BJ (cell line): ENCODE measurements at places on chromosomes 11 and 22.

GRCh38 chr11:32331098-32331497, 104.2 kb downstream of the WT1 start:
- DNase-seq, result no peak

DNA sequence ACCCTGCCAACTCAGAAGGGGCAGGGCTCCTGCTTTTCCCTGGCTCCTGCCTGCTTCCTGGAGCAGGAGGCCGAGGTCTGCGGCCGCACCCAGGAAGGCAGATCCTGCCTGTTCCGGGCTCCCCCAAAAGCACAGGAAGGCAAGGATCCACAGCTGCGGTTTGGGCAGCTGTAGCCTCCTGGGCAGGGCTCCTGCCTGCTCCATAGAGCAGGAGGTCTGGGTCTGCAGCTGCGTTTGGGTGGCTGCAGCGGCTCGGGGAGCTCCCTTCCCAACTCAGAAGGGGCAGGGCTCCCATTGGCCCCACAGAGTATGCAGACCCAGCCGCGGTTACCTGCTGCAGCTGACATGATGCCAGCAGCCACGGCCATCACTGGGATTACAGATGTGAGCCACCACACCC, 5.5 kb downstream of the UPK2 start:
- no peak for DNase-seq

DNA sequence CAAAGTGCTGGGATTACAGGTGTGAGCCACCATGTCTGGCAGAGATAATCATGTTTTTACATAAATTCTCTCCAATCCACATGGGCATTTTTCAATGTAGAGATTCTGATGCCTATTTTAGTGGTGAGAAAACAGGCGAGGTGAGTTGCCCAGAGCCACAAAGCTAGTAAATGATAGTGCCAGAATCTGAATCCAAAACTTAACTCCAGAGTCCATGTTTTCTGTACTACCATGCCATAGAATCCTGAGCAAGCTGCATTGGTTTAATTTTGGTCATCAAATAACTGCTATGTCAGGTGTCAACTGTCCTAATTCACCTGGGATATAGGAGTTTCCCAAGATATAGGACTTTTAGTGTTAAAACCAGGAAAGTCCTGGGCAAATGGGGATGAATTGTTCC, 13.6 kb downstream of the NEFH start:
- no peak for DNase-seq

DNA sequence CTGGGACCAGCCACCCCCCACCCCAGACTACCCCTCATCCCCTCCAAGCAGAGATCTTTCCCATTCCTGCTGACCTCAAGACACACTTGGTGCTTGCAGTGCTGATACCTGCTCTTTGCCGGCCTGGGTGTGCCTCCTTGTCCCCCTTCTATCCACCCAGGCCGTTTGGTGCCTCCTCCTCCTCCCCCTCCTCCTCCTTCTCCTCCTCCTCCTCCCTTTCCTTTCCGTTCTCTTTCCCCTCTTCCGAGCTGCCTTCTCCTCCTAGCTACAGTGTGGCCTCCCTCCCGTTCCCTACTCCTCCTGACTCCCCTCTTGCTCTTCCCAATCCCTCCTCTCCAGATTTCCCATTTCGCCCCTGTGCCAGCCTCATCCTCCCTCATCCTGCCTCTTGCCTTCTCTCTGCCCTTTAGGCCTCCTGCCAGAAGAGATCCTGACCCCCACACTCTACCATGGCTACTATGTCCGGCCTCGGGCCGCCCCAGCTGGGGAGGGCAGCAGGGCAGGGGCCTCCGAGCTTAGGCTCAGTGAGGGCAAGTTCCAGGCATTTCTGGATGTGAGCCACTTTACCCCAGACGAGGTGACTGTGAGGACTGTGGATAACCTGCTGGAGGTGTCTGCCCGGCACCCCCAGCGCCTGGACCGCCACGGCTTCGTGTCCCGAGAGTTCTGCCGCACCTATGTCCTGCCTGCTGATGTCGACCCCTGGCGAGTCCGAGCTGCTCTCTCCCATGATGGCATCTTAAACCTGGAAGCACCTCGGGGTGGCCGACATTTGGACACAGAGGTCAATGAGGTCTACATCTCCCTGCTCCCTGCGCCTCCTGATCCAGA, 712 bp downstream of the HSPB2 start:
- DNase-seq, result no peak

DNA sequence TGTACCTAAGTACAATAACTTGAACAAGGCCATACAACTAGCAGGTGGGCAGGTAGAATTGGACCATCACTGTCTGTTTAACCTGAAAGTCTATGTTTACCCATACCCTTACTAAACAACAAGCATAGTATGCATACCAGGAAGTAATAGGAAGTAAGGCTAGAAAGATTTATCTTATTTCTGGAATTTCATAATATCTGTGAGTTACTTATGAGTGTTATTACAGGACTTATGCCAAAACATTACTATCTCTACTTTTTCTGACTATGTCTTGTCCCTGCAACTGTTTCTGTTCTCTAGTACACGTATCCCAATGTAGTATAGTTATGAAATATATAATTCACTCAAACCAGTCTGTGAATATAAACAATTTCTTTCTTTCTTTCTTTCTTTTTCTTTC, 1400.8 kb upstream of the TENM4 start:
- DNase-seq, result no peak

DNA sequence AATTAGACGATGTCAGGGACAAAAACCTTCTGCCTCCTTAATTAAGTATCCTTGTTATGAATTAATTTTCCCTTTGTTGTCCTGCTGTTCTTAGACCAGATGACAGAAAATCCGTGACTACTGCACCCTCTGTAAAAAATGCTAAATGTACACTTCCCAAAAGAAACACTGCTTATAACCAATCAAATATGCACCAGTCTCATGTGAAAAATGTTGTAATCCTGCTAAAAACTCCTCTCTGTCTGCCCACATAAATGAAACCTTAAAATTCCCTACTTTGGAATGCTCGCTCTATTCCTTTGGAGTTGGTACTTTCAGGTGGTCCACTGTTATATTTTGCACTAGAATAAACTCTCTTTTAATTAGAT, 366.8 kb upstream of the CCDC179 start:
- no peak for DNase-seq

- no peak for DNase-seq
Observed at GRCh38 chr11:34893416-34893815, 22.8 kb downstream of the APIP start.

DNA sequence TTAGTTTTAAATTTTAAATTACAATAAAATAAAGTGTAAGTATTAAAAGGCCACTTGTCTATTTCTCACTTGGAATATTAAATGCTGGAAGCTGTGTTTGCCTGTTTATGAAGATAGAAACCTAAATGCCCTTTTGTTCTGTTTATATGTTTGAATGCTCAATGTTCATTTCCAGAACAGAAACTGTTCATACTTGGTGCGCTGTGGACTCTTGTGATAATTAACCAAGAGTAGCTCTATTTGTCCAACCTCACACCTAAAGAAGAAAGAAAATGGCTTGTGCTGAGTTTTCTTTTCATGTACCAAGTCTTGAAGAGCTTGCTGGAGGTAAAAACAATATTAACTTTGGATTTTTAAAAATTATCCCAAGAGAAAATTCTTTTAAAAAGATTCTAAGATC, 5.7 kb downstream of the C11orf54 start:
- DNase-seq, result no peak

DNA sequence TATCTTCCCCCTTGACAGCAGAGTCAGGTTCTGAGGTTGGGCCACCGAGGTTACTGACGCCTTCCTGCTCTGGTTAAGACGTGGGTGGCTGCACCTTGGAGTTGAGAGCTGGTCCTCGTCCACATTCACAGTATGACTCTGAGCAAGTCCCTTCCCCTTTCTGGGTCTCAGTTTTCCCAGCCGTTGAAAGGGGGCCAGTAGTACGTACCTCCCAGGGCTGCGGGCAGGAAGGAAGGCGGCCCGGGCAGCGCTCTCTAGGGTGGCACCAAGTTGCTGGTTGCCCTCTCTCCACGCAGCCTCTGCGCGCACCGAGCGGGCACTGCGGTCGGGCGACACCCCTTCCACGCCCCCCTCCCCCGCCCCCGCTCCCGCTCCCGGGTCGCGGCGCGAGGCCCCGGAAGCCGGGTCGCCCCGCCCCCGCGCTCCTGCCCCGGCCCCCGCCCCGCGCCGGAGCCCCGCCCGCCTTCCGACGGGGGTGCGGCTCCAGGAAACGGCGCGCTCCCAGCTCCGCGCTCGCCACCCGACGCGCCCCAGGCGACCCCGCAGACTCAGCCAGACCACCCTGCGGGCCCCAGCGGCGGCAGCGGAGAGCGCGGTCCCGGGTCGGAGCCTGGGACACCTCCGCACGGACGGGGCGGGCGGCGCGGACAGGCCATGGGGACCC, at the start of gene EHBP1L1:
Gene EHBP1L1, plus strand, starts transcription at position 486 of the 664 bp plus-strand sequence. CDS start 250 bp downstream, outside the sequence.
- DNase-seq, result no peak

DNA sequence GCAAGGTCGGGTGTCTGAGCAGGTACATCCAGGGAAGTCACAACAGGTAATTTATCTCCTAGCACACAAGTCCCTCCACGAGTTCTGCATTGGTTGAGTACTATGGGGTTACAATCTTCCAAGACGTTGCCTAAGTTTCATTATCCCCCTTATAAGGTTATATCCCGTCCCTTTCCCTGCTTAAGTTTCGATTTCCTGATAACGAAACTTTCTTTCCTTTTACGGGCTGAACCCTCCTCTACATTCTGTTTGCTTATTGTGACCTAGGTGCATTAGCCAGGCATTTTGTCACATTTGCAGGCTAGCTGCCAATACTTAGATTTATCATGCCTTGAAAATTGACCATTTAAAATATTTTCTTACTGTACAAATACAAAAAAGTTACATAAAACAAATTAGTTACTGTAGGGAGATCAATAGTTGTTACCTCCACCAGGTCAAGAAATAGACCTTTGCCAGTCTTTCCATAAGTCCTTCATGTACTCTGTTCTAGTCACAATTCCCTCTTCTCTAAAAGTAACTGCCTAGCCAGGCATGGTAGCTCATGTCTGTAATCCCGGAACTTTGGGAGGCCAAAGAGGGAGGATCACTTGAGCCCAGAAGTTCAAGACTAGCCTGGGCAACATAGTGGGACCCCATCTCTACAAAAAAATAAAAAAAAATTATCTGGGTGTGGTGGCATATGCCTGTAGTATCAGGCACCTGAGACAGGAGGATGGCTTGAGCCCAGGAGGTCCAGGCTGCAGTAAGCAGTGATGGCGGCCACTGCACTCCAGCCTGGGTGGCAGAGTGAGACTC, 14.3 kb upstream of the PITPNB start:
- no peak for DNase-seq

DNA sequence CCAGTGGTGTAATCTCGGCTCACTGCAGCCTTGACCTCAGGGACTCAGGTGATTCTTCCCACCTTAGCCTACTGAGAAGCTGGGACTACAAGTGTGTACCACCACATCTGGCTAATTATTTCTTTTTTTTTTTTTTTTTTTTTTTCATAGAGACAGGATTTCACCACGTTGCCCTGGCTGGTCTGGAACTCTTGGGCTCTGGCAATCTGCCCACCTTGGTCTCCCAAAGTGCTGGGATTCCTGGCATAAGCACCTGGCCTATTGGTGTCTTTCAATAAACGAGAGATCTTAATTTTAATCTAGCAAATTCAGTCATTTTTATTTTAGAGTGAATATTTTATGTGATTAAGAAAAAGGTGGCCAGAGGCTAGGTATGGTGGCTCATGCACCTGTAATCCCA, 40.1 kb downstream of the DGCR2 start:
- DNase-seq, result no peak

- no peak for DNase-seq
Observed at GRCh38 chr22:20811171-20811570, 37.3 kb downstream of the SERPIND1 start.

DNA sequence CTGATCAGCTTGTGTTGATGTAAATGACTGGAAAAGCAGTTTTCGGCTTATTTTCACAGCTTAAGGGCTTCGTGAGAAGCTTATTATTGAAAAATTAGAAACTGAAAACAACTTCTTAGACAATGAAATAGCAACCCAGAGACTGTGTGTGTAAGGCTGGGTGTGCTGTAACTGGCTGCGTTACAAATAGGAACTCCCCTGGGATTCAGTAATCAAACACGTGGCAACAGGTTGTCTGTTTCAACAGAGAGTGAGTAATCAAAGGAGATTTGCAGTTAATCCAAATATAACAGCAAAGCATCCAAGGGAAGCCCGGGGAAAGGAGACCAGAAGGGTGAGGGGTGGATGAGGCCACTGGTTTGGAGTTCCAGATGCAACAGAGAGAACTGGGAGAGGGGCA, 19.2 kb downstream of the NTM start:
- no peak for DNase-seq

GRCh38 chr11:72578566-72578965, 95.7 kb downstream of the PDE2A start:
- DNase-seq, result no peak

DNA sequence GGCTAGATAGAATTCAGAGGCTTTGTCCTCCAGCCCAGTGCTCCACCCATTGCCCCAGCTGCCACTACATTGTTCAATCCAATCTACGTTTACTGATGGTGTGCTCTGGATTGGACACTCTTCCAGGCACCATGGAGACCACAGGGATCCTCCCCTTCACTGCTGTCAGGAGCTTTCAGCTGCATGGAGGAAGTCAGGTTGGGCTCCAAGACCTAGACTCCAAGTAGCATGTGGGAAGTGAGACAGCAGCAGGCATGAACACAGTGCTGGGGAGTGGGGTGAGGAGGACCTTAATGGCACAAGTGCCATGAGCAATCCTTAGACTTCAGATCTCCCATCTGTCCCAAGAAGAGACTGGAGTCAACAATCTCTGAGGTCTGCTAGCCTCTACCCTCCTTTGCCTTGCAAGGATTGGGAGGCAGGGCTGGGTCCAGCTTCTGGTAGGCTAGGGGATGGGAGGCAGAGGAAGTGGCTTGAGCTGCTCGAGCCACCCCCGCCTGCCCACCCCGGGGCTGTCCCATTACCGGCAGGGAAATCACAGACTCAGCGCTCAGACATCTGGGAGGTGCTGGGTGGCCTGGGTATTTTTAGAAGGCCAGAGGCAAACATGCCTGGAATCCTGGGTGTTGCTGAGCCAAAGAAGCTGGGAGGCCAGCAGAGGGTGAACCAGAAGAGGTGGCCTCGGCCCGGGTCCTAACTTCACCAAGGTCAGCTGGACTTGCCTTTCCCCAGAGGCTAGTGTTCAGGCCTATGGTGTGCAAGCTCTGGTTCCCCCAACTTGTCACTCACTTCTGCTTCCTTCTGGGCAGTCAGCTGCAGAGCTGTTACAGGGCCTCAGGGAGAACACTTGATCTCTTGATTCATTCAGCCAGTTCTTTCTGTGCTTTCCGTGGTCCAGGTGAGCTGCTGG, 15.2 kb upstream of the FCHSD2 start:
- DNase-seq, result peak; percentile 43

DNA sequence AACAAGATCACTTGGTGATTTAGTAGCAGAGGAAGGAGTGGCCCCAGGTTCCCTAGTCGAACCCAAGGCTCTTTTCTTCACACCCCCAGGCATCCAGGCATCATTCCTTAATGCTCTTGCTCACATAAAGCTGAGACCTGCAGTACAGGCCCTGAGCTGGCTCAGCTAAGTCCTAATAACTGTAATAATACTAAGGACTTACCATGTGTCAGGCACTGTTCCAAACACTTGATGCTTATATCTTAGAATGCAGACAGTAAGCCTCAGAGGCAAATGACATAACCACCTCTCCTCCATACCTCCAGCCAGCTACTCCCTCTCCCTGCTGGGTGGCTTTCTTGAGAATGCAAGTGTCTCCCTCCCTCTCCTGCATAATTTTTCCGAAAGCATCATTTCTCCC, 33.2 kb downstream of the ANKK1 start:
- no peak for DNase-seq
